ENCODE measurements at places on chromosomes 12 and 14. TPM values are rescaled to one million over a fixed set of nuclear protein-coding genes. Genes with fewer than 3 reads are reported as not detected.

Gene LRP1-AS
- total RNA-seq, result 0.46 TPM

Gene GLIPR1L2
- 0.26 TPM for total RNA-seq

Gene KRT85
- total RNA-seq, result not detected

Gene ADCY6
- 31.6 TPM for total RNA-seq

Gene TEX52
- total RNA-seq, result not detected

Gene ACOT4
- total RNA-seq, result 0.44 TPM

Gene PCED1B
- total RNA-seq, result 9.7 TPM

Gene NFE2
- total RNA-seq, result 0.49 TPM

Gene LUM
- 0.18 TPM for total RNA-seq

Gene DLK1
- 1.3 TPM for total RNA-seq

Gene ATP5F1B
- total RNA-seq, result 519 TPM

Gene STON2
- 66.8 TPM for total RNA-seq

GRCh38 chr14:21680072-21680471 is 6.5 kb upstream of the OR4E1 start:
- no peaks in the 10 kb centered on the region for H3K36me3 ChIP-seq
- H3K4me1 ChIP-seq, result no peaks in the 10 kb centered on the region
- H3K27me3 ChIP-seq, result no peaks in the 10 kb centered on the region
- DNase-seq, result no peak
- H3K27ac ChIP-seq, result no peak overlapping the region
- no peak overlapping the region for H3K4me3 ChIP-seq

DNA sequence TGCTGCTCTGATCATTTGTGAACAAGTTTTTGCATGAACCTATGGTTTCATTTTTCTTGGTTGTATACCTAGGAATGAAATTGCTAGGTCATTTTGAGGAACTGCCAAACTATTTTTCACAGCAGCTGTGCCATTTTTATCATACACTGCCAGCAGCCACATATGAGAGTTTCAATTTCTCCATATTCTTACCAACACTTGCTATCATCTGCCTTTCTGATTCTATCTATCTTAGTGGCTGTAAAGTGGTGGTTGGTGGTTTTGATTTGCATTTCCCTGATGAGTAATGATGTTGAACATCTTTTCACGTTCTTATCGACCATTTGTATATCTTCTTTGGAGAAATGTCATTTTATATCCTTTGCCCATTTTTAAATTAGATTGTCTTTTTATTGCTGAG is 146.1 kb downstream of the C12orf75 start:
- no peak overlapping the region for H3K27ac ChIP-seq
- H3K36me3 ChIP-seq, result no peaks in the 10 kb centered on the region
- no peaks in the 10 kb centered on the region for H3K27me3 ChIP-seq

GRCh38 chr12:51348116-51348515 is 1.6 kb upstream of the CELA1 start:
- H3K4me3 ChIP-seq, result no peak overlapping the region
- peaks cover 3% of the 10 kb centered on the region for H3K36me3 ChIP-seq
- H3K4me1 ChIP-seq, result peaks cover 13% of the 10 kb centered on the region
- H3K27ac ChIP-seq, result no peak overlapping the region
- peaks cover 9% of the 10 kb centered on the region for H3K27me3 ChIP-seq

GRCh38 chr14:20667957-20668356 is 16.4 kb upstream of the RNASE4 start:
- peaks cover 11% of the 10 kb centered on the region for H3K27me3 ChIP-seq
- no peak overlapping the region for H3K27ac ChIP-seq
- H3K36me3 ChIP-seq, result no peaks in the 10 kb centered on the region
- H3K4me3 ChIP-seq, result no peak overlapping the region
- DNase-seq, result no peak

DNA sequence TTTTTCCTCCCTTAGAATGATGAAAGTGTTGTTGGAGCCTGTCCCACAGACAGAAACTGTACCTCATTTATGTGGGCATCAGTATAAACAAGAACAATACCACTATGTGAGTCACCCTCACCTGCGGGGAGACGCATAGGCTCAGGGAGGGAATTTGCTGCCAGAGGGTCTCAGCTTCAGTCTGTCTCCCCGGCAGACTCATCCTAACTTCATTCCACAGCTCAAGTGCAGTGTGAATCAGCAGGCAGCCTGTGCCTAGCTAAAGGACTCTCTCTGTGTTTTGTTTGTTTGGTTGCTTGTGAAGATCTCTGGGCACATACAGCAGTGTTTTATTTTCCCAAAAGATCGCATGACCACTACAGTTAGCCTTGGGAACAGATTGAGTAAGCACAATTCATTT is 98.9 kb downstream of the PRKCH start:
- H3K4me1 ChIP-seq, result peaks cover 51% of the 10 kb centered on the region
- H3K27ac ChIP-seq, result no peak overlapping the region

DNA sequence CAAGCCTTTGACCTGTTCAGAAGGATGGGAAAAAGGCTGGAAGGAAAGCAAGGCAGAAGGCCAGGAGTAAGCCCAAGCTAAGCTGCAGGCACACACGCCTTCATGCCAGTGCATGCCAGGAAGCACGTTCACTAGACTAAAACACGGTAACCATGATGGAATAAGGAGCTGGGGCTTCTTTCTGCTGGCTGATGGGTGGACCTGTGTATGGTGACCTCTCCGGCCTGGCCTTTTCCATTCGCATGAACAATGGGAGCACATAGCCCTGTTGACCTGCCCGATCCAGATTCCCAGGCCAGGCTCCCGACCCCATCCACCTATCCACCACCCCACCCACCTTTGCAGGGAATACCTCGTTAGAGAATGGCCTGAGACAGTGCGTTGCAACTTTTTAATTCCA is 22.8 kb downstream of the VSX2 start:
- no peaks in the 10 kb centered on the region for H3K36me3 ChIP-seq
- no peak overlapping the region for H3K4me3 ChIP-seq
- peaks cover 7% of the 10 kb centered on the region for H3K4me1 ChIP-seq
- H3K27me3 ChIP-seq, result peaks cover 6% of the 10 kb centered on the region
- DNase-seq, result no peak

DNA sequence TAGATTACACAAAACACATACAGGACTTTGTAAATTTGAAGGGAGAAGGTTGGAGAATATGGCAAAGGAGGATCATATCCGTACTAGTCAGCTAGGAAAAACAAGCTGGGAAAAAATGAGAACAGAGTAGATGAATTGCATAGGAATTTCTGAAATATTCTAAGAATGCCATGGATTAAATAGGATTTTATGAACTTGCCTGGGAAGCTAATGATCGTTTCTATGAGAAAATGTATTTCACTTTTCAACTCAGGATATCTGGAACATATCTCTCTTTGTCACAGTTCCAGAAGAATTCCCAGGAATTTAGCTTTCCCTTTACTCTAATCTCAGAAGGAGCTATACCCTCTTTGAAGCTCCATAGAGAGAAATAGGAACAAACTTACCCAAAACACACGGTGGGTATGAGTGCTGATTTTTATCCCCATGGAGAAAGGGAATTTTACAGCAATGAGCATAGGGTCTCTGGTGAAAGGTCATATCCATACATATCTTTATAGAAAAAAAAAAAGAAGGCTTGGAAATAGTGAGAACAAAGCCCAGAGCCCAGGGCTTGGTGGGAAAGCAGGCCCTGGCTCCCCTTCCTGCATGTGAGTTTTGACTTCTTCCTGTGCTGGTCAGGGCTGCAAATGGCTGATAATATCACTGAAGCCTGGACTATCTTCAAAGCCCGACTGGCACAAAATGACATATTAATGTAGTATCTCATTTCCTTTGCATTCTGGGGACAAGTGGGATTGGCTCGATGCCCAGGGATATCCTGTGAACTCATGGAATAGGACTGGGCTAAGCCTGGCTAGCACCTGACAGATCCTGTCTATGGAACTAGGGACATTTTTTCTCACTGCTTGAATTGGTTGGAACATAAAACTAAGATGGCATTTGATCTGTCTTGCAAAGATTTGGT is 136.3 kb downstream of the AEBP2 start:
- peaks cover 23% of the 10 kb centered on the region for H3K4me1 ChIP-seq
- peak overlapping the region; percentile 59 for H3K27ac ChIP-seq
- H3K36me3 ChIP-seq, result no peaks in the 10 kb centered on the region
- peak; percentile 15 for DNase-seq

DNA sequence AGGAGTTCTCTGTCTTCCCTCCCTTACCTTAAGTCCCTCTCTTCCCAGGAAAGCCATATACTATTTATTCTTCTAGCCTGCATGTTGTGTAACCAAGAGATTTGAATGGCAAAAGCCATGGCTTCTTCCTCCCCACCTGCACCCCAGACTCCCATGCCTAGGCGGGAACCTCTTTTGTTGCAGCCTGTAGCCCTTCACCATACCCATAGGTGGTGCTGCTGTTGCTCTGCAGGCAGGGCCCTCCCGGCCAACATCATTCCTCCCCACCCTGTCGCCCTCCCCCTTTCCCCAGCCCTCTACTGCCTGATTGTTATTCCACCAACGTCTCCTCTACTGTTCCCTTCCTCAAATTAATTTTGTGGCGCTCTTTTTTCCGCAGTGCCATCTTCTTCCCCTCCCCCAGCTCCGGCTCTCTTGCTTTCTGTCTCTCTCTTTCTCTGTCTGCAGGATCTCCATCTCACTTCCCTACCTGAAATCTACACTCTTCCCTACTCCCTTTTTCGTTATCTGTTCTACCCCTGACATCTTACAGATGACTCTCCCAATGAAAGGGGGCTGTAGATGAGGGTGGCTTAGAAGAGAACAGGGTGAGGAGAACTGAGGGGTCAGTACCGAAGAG is 13.8 kb downstream of the NGDN start:
- H3K4me1 ChIP-seq, result peaks cover 42% of the 10 kb centered on the region
- H3K36me3 ChIP-seq, result peaks cover 19% of the 10 kb centered on the region
- H3K27me3 ChIP-seq, result no peaks in the 10 kb centered on the region
- no peak overlapping the region for H3K4me3 ChIP-seq
- no peak overlapping the region for H3K27ac ChIP-seq
- peak; percentile 57 for DNase-seq

GRCh38 chr14:105091054-105091516 is 25.9 kb upstream of the GPR132 start:
- H3K36me3 ChIP-seq, result peaks cover 5% of the 10 kb centered on the region
- H3K4me1 ChIP-seq, result peaks cover 16% of the 10 kb centered on the region
- no peak for DNase-seq
- no peak overlapping the region for H3K27ac ChIP-seq
- H3K27me3 ChIP-seq, result peaks cover 16% of the 10 kb centered on the region
- no peak overlapping the region for H3K4me3 ChIP-seq

GRCh38 chr14:91153360-91153759 is 39.5 kb downstream of the DGLUCY start:
- no peak overlapping the region for H3K4me3 ChIP-seq
- H3K27ac ChIP-seq, result no peak overlapping the region
- H3K4me1 ChIP-seq, result peaks cover 5% of the 10 kb centered on the region

DNA sequence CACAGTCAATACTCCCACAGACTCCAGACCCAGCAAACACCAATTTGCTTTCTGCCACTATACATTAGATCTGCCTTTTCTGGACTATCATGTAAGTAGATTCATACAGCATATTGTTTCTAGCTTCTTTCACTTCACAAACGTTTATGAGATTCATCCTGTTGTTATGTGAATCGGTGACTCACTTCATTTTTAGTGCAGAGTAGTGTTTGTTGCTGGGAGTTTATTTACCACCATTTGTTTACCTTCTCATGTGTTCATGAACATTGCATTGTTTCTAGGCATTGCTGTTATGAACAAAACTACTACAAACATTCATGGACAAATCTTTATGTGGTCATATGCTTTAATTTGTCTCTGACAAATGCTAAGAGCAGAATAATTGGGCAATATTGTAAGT is 807.8 kb upstream of the TMEM132C start:
- no peak overlapping the region for H3K4me3 ChIP-seq
- no peak for DNase-seq
- H3K27me3 ChIP-seq, result peaks cover 3% of the 10 kb centered on the region
- H3K4me1 ChIP-seq, result no peaks in the 10 kb centered on the region

- H3K4me1 ChIP-seq, result peaks cover 3% of the 10 kb centered on the region
- DNase-seq, result no peak
- H3K27ac ChIP-seq, result no peak overlapping the region
- peaks cover 14% of the 10 kb centered on the region for H3K36me3 ChIP-seq
These were observed 884 bp downstream of the GPD1 start for GRCh38 chr12:50104417-50105366.

- peaks cover 16% of the 10 kb centered on the region for H3K27me3 ChIP-seq
- DNase-seq, result no peak
- H3K36me3 ChIP-seq, result peaks cover 47% of the 10 kb centered on the region
- no peak overlapping the region for H3K27ac ChIP-seq
- H3K4me3 ChIP-seq, result peak overlapping the region; percentile 74
- peaks cover 64% of the 10 kb centered on the region for H3K4me1 ChIP-seq
These were observed 8.3 kb downstream of the BMP4 start for GRCh38 chr14:53948205-53948884.

GRCh38 chr12:120055231-120056000 is 61.1 kb downstream of the RAB35 start:
- H3K27me3 ChIP-seq, result no peaks in the 10 kb centered on the region
- H3K4me1 ChIP-seq, result peaks cover 3% of the 10 kb centered on the region
- no peak overlapping the region for H3K4me3 ChIP-seq
- no peak overlapping the region for H3K27ac ChIP-seq
- no peak for DNase-seq

GRCh38 chr12:132176920-132177551 is 32.8 kb downstream of the NOC4L start:
- no peak overlapping the region for H3K27ac ChIP-seq
- H3K4me3 ChIP-seq, result no peak overlapping the region
- peaks cover 4% of the 10 kb centered on the region for H3K4me1 ChIP-seq
- no peak for DNase-seq
- H3K36me3 ChIP-seq, result peaks cover 6% of the 10 kb centered on the region

DNA sequence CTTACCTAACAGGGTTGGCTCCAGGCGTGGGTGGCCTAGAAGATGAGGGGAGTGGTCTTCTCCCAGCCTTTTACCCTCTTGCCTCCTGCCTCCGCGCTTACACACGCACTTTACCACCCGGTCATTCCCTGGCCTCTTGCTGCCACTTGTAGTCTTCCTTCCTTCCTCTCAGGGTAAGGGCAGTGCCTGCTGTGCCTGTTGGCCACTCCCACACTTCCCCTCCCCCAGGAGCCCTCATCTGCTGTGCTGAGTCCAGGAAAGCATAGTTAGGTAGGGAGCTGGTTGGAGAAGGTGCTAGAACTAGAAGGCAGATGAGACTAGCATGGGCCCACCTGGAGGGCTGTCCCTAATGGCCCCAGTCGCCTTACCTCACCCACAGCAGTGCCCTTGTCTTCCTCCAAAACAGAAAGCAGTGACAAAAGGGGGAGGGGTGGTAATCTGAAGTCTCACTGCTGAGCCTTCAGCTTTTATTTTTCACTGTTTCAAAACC is 54.3 kb upstream of the SRSF5 start:
- H3K27ac ChIP-seq, result peak overlapping the region; percentile 99
- no peak for DNase-seq
- H3K4me1 ChIP-seq, result peaks cover 70% of the 10 kb centered on the region
- peak overlapping the region; percentile 78 for H3K4me3 ChIP-seq
- H3K27me3 ChIP-seq, result peaks cover 31% of the 10 kb centered on the region
- peaks cover 42% of the 10 kb centered on the region for H3K36me3 ChIP-seq

GRCh38 chr12:15037091-15037687 is 64.3 kb downstream of the PDE6H start:
- no peaks in the 10 kb centered on the region for H3K27me3 ChIP-seq
- DNase-seq, result no peak
- H3K4me1 ChIP-seq, result peaks cover 19% of the 10 kb centered on the region
- H3K4me3 ChIP-seq, result no peak overlapping the region
- no peak overlapping the region for H3K27ac ChIP-seq
